ENCODE measurements at places on chromosomes 4 and X. TPM values are rescaled to one million over a fixed set of nuclear protein-coding genes. Genes with fewer than 3 reads are reported as not detected.

- no peak for DNase-seq
Measured at GRCh38 chrX:132631579-132632232, 142.9 kb upstream of the MBNL3 start.

DNA sequence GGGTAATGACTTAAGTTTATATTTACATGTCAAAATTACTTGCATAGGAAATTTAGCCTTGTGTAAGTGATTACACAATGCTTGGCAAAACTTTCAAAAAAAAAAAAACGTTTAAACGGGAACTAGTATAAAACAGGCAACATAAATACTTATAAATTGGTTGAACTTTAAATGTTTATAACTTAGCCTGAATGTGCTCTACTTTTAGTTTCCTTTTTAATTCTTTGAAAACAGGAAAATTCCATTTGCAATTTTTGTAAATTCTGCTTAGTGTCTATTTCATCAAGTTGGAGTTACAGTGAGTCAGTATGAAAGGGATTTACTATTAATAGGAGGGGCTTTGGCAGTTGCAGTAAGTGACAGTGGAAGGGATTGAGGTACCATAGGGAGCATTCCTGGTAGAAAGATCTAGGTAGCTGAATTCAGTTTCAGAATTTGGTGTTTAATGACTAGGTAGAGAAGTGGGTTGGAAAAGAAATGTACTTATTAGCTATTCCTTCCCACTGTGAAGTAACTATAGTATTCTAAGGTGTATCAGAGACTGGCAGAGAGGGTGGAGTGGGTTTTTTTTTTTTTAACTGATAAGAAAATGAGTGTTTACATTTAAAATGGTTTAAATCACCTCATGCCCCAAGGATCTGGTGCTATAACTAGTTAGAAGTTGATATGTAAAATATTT lies 2.8 kb downstream of the STAG2 start:
- DNase-seq: no peak

- no peak for DNase-seq
Measured at GRCh38 chr4:40199999-40200874, 3.4 kb downstream of the RHOH start.

GRCh38 chr4:94567811-94568210 lies 116.1 kb downstream of the PDLIM5 start:
- no peak for DNase-seq

Gene ZDHHC15
- total RNA-seq: 0.42 TPM

DNA sequence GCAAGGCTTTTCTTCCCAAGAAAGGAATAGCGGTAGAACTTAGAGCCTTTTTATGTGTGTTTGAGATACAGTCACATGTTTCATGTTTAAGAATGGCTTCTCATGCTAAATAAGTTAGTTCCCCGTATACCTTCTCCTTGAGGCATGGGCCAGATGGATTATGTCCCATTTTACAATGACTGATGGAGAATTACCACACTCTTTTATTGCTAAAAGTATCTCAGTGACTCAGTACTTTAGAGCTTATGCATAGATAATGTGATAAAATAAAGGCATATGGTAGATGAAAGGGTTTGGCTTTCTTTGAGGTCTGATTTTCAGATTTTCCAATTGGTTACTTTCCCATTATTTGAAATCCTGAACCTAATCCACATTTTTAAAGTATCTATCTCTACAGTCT lies 121.8 kb upstream of the BMPR1B start:
- DNase-seq: no peak

Measured in left colon (tissue), 2 donors.